ENCODE measurements at places on chromosomes 13 and 19.

GRCh38 chr13:94291631-94292322 is 187.7 kb downstream of the DCT start:
- no peak for DNase-seq

GRCh38 chr19:12656899-12657571 is 9.5 kb downstream of the MAN2B1 start:
- DNase-seq, result no peak

GRCh38 chr13:24127116-24127631 is 33.3 kb upstream of the SPATA13 start:
- no peak for DNase-seq

DNA sequence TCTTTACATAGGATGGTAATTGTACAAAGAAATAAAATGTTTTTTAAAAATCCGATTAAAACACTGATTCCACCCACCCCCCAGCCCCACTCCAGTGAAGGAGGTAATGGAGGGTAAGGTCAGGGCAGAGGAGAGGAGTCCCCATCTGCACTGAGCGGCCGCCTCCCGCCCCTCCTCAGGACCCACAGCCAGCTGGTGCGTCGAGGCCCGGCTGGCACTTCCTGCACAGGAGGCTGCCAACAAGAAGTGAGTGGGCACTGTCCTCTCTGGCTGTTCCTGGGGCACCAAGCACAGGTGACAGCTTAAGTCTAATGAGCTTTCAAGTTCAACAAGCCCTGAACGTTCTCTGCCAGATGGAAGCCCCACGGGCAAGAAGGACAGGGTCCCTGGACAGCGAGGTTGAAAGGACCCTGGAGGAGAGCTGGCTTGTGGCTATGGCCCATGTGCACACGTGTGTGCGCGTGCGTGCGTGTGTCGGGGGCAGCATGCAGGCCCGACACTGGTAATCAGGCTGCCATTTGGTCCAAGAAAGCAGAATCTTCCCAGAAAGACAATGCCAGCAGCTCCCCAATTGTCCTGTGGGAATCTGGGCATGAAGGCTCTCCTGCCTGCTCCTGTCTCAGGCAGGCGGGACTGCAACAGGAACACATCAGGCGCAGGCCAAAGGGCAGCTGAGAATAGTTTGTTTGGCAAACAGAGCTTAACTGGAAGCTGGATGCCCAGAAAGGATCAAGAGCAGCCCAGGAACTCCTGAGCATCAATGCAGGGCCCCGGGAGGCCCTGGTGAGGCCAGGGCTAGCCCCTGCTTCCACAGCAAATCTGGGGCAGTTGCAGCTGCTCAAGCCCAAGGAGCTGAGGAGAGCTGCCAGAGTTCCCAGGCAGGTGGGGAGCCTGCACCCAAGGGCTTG is 15.1 kb upstream of the EPHX3 start:
- no peak for DNase-seq

GRCh38 chr19:17022738-17023137 is 3.9 kb downstream of the CPAMD8 start:
- no peak for DNase-seq

GRCh38 chr13:101019126-101019525 is 344.5 kb upstream of the TMTC4 start:
- DNase-seq, result no peak

DNA sequence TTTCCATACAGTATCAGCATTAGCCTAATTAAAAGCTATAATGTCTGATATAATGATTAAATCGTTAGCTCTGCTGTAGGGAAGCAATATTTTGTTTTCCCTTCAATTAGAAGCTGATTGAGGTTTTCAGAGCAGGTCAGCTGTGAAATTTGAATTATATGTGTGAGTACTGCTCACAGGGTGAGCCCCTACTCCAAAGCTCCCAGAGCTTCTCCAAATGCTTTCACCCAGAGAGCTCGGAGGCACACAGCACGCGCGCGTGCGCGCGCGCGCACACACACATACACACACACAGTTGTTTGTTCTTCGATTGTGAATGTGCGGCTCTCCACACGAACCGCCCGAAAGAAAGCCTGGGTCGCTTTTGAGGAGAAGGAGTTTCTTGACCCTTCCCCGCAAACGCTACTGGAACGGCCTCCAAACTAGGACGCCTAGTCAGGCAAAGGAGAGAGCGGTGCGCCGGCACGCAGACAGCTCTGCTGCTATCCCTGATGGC is 4.8 kb upstream of the SOX1 start:
- DNase-seq, result no peak

DNA sequence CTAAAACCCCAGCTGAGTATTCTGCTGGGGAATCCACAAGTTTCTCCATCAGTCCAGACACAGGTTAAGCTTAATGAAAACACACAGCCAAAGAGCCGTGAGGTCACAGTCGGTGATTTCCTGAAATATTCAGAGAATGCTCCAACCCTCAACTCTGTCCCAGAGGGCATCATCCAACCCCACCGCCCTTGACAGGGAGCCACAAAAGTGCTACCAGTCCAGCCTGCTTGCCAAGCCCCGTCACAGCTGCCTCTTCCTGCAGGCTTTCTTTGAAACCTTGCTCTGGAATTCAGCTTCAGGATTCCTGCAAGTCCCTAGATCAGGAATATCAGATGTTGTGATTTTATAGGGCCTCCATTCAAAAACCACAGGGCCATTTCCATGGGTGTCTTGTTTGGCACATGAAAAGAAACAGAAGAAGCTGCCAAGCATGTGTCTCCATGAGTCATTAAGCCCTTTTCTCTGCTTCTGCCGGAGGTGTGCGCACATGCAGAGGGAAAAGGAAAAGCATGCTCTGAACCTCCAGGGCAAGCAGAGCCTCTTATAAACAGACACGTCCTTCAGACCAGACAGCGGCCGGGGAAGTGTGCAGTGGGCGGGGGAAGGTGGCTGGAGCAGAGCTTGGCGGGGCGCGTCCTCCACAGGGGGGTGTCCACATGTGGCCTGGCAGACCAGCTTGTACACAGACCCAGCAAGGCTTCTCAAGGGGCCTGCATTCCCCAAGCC is 164.7 kb downstream of the KATNAL1 start:
- DNase-seq, result no peak

DNA sequence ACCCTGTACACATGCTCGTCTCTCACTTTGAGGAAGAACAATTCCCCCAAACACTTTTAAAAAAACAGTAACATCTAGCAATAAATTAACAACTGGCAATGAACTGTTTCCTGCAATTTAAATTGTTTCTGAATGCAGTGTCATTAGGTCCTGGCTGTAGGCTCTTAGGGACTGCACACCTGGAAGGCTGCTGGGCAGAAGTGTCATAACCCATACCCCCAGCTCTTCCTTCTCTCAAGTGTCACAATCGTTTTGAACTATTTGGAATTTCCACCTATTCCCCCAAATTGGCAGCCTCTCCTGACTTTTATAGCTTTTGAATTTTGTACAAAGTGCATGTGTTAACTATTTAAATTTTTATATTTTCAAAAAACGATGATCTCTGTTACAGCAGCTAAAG is 38.2 kb upstream of the KPNA3 start:
- DNase-seq, result no peak

GRCh38 chr13:31167490-31167889 is 5.8 kb upstream of the HSPH1 start:
- DNase-seq, result no peak

GRCh38 chr13:94479616-94480015 is at the start of gene DCT:
Gene DCT (minus strand): TSS chr13:94479682. CDS start chr13:94479255, 427 bp downstream.
- DNase-seq, result no peak

GRCh38 chr13:82878536-82878935 is 1003.7 kb downstream of the SLITRK1 start:
- DNase-seq, result no peak

- DNase-seq, result no peak
Measured at GRCh38 chr19:16470541-16470910, 1.2 kb downstream of the EPS15L1 start.

DNA sequence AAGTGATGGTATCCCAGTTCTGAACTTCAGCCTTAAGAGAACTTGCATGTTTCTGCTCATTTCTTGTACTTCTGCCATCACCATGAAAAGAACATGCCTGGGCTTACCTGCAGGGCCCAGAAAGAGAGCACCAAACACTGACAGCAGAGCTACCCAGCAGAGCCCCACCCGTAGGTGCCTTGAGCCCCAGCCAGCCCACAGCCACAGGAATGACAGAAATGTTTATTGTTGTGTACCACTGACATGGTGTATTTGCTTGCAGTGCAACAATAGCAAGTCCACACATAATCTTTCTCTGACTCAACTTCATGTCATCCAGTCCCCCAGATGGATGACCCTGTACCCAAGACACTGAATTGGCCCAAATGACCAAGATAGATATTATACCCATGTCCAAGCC is 195.2 kb downstream of the TSHZ3 start:
- DNase-seq, result no peak

- no peak for DNase-seq
Measured at GRCh38 chr13:60229708-60230272, 66.1 kb upstream of the DIAPH3 start.

GRCh38 chr13:51058461-51059167 is 52.5 kb downstream of the C13orf42 start:
- DNase-seq, result no peak

GRCh38 chr19:44960906-44961728 is 5.9 kb downstream of the CLPTM1 start:
- no peak for DNase-seq

GRCh38 chr13:50550151-50550550 is 293.3 kb downstream of the DLEU7 start:
- no peak for DNase-seq

- DNase-seq, result no peak
Measured at GRCh38 chr13:99018418-99019180, 40.7 kb upstream of the DOCK9 start.

- no peak for DNase-seq
Measured at GRCh38 chr13:32381539-32381938, 46.4 kb downstream of the N4BP2L1 start.
